ENCODE measurements at places on chromosomes 5 and 9.
A peak's percentile ranks its signal among the peaks of the same experiment; 100 is the strongest.

GRCh38 chr5:14659821-14660607 is 4.5 kb upstream of the OTULIN start:
- DNase-seq = no peak

DNA sequence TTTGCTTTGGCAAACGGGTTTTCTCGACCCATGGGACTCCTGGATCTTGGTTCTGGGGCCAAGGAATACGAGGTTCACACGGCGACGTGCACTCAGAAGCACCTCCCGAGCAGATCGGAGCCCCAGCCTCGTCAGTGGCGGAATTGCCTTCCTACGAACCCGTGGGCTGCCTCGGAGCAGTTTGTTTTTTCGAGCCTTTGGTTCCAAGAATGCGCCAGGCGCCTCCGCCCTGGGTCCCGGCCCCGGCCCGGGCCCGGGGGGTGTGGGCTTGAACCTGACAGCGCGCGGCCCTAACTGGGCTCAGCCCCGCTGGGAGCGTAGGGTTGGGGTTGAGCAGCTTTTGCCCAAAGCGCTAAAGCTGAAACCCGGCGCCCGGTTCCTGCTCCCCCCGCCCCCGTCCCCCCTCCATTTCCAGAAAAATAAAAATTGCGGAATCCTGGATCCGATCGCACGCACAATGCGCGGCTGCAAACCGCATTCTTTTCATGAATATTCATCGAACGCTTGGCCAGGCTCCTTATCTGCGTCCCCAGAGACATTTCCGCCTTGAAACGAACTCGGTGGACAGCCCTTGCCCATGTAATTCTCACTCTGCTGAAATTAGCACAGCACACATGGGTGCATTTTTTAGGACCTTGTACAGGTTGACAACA is 1.0 kb downstream of the BASP1 start:
- no peak for DNase-seq

- DNase-seq = no peak
Measured at GRCh38 chr5:127994087-127994660, 89.4 kb upstream of the SLC12A2 start.

- no peak for DNase-seq
Measured at GRCh38 chr5:116409591-116410296, 164.9 kb downstream of the SEMA6A start.

GRCh38 chr9:38294220-38294960 is 98.1 kb upstream of the ALDH1B1 start:
- no peak for DNase-seq

- no peak for DNase-seq
Measured at GRCh38 chr9:136348691-136349090, 14.9 kb downstream of the DNLZ start.

- DNase-seq = no peak
Measured at GRCh38 chr9:120783602-120784047, 9.6 kb downstream of the FBXW2 start.

DNA sequence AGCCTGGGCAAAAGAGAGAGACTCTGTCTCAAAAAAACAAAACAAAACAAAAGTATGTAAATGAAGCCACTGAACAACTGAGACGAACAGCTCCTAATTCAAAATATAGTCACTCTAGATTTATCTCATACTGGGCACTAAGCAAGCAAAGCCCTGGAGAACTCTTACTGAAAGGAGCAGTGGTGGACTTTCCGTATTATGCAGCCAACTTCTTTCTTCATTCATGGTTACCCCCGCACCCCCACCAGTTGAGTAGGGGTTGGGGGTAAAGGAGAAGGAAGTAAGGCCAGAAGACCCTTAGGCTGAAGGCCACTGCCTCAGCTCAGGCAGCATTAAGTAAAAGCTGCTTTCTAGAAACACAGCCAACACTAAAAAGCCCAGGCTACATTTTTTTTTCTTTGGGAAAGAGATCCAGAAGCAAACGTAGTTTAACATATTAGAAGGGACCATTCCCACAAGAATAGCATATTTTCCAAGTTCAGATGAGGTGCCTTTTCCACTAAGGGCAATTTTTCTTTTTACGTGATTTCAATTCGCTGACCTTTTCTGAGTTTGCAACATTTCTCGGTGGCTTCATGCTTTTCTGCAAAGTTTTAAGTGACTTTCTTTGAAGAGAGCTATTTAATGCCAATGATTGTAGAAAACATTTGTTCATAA is 55.3 kb downstream of the MAPKAP1 start:
- DNase-seq = no peak

- DNase-seq = peak; percentile 34
Measured at GRCh38 chr9:93813221-93814076, 141.7 kb downstream of the BARX1 start.

GRCh38 chr5:139808481-139809330 is 13.1 kb downstream of the PSD2 start:
- no peak for DNase-seq

GRCh38 chr5:135027266-135027696 is 6.7 kb downstream of the PITX1 start:
- DNase-seq = no peak

- DNase-seq = no peak
Measured at GRCh38 chr5:1919209-1919566, 36.5 kb upstream of the IRX4 start.

- no peak for DNase-seq
Measured at GRCh38 chr9:33709269-33709668, 86.1 kb upstream of the PRSS3 start.

GRCh38 chr5:18967637-18968036 is 1020.4 kb downstream of the CDH18 start:
- DNase-seq = no peak

DNA sequence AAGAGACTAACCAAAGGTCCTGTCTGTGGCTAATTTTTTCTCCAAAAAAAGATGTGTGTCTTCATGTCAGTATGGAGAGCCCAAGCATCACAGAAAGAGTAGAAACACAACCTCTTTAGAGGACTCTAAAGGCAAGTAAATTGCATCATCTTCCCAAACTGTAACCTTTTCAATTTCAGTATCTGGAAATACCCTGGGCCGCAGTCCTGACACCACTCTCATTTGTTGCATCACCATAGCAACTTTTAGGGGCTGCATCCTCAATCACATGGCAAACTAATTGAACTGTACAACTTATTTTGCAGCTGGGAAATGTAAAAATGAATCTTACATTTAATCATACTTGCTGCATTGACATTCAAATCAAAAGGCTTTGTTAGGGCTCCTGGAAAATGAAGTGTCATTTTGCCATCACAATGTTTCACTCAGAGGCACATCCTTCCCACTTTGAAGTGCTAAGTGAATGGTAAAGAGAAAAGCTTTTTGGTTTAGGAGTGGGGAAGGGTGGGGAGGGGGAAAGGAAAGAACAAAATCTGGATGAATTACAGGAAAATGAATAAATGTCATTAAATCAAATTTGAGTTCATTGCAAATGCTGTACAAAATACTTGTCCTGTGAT is 60.6 kb upstream of the GRIA1 start:
- DNase-seq = no peak

GRCh38 chr5:133455676-133456075 is 156.7 kb downstream of the FSTL4 start:
- no peak for DNase-seq

- no peak for DNase-seq
Measured at GRCh38 chr9:97039514-97039860, 545 bp upstream of the CTSV start.

All from NCI-H524 treated with DMSO at 0.1 percent for 48 hours (cell line).